ENCODE measurements at places on chromosomes 5 and 9.

GRCh38 chr5:103424026-103424425 lies 138.6 kb downstream of the NUDT12 start:
- no peak for DNase-seq
- H3K4me1 ChIP-seq: no peaks in the 10 kb centered on the region
- H3K4me3 ChIP-seq: no peak overlapping the region

DNA sequence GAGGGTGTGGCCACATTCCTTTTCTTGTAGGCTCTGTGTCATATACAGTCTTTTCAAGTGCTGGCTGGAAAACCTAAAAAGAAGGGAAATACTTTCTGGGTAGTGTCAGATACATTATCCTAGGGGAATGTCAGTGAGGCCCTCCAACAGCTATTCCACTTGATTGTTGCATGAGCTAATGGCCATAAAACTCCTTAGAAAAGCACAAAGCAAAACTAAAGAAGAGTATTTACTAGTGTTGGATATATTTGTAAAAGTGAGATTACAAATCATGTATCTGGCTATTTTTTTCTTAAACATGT lies 829 bp downstream of the ANXA1 start:
- no peaks in the 10 kb centered on the region for H3K27me3 ChIP-seq
- H3K4me3 ChIP-seq: peak overlapping the region; percentile 58

- no peak overlapping the region for H3K4me3 ChIP-seq
- DNase-seq: no peak
- H3K36me3 ChIP-seq: no peaks in the 10 kb centered on the region
- H3K27ac ChIP-seq: no peak overlapping the region
- peaks cover 17% of the 10 kb centered on the region for H3K4me1 ChIP-seq
- no peaks in the 10 kb centered on the region for H3K27me3 ChIP-seq
These were observed 56.5 kb upstream of the RAI14 start for GRCh38 chr5:34599471-34600117.

- no peaks in the 10 kb centered on the region for H3K36me3 ChIP-seq
- peak overlapping the region; percentile 38 for H3K27ac ChIP-seq
- no peaks in the 10 kb centered on the region for H3K27me3 ChIP-seq
- no peak for DNase-seq
These were observed 368.6 kb downstream of the PRELID2 start for GRCh38 chr5:145466533-145466932.

DNA sequence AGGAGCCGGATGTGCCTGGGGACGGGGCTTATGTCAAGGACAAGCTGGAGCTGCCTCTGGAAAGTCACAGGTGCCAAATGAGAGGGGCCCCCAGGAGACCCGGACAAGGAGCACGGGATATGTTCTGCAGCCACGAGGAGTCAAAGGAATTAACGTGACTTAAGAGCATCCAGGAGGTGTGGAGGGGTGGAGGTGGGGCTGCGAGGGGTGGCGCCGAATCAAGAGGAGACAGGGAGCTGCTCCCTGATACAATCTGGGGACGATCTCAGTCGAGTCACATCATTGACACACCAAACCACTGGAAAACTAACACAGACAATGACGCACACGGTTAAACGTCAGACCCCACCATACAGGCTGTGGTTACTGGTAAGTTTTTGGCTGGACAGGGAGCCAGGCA lies 10.4 kb downstream of the CCDC127 start:
- no peak for DNase-seq
- peaks cover 32% of the 10 kb centered on the region for H3K36me3 ChIP-seq
- no peaks in the 10 kb centered on the region for H3K4me1 ChIP-seq
- no peaks in the 10 kb centered on the region for H3K27me3 ChIP-seq

DNA sequence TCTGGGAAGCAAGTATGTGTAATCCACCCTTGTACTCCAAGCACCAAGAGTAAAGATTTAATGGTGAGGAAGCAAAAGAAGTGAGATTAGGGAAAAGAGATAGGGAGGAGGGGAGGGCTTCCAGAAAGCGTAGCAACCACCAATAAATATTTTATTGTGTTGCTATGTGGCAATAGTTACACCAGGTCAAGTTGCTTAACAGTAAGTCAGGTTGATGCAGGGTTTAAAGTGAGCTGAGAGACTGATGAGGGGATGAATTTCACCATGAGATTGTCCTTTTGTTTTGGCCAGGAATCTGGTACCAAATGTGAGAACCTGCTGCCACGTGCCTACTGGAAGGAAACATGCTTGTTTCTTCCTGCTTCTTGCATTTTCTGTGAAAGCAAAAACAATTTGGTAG lies 62.7 kb downstream of the PCSK5 start:
- H3K27me3 ChIP-seq: no peaks in the 10 kb centered on the region
- no peak overlapping the region for H3K4me3 ChIP-seq
- no peak for DNase-seq
- no peaks in the 10 kb centered on the region for H3K4me1 ChIP-seq

GRCh38 chr5:100311806-100312205 lies 223.4 kb upstream of the FAM174A start:
- no peaks in the 10 kb centered on the region for H3K4me1 ChIP-seq
- no peaks in the 10 kb centered on the region for H3K27me3 ChIP-seq
- no peak for DNase-seq
- H3K27ac ChIP-seq: no peak overlapping the region
- no peaks in the 10 kb centered on the region for H3K36me3 ChIP-seq

DNA sequence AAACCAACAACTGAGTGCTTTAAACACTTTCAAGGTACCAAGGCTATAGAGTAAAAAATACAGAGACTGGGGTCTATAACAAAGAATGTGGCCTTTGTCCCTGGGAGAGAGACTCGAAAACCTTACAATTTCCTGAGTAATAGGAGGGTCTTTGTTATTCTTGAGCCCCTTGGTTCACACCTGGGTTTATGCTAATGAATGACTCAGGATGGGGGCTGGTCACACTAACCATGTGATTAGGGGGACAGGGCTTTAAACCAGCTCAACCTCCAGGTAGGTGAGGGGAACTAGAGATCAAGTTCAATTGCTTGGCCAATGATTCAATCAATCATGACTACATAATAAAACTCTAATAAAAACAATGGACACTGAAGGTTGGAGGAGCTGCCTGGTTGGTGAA lies 50.2 kb downstream of the PLPP1 start:
- H3K27me3 ChIP-seq: no peaks in the 10 kb centered on the region
- peaks cover 9% of the 10 kb centered on the region for H3K36me3 ChIP-seq
- no peak overlapping the region for H3K4me3 ChIP-seq
- H3K27ac ChIP-seq: no peak overlapping the region
- peaks cover 7% of the 10 kb centered on the region for H3K4me1 ChIP-seq

- DNase-seq: no peak
- H3K4me3 ChIP-seq: no peak overlapping the region
- H3K36me3 ChIP-seq: no peaks in the 10 kb centered on the region
- H3K27ac ChIP-seq: no peak overlapping the region
These were observed 31.8 kb upstream of the POU4F3 start for GRCh38 chr5:146306838-146307237.

- H3K4me1 ChIP-seq: peaks cover 23% of the 10 kb centered on the region
- no peak overlapping the region for H3K4me3 ChIP-seq
- no peaks in the 10 kb centered on the region for H3K36me3 ChIP-seq
- H3K27me3 ChIP-seq: no peaks in the 10 kb centered on the region
These were observed 151.1 kb downstream of the ARL15 start for GRCh38 chr5:54159153-54159892.

DNA sequence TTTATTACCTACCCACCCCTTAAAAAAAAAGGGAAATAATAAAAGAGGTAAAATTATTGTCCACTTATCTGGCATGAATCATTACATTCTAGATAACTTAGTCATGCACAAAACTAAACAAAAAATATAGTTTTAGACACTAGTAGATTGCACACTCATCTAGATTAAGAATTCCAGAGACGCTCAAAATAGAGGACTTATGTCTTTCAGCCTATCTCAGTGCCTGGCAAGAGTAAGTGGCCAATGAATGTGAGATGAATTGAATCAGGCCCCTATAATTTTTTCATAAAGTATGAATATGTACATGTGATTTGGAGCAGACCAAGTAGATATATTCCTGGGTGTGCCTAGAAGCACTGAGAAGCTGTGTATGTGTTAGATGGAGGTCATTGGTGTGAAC lies 2.0 kb upstream of the RXFP3 start:
- no peaks in the 10 kb centered on the region for H3K27me3 ChIP-seq
- no peak overlapping the region for H3K27ac ChIP-seq
- H3K4me1 ChIP-seq: no peaks in the 10 kb centered on the region

DNA sequence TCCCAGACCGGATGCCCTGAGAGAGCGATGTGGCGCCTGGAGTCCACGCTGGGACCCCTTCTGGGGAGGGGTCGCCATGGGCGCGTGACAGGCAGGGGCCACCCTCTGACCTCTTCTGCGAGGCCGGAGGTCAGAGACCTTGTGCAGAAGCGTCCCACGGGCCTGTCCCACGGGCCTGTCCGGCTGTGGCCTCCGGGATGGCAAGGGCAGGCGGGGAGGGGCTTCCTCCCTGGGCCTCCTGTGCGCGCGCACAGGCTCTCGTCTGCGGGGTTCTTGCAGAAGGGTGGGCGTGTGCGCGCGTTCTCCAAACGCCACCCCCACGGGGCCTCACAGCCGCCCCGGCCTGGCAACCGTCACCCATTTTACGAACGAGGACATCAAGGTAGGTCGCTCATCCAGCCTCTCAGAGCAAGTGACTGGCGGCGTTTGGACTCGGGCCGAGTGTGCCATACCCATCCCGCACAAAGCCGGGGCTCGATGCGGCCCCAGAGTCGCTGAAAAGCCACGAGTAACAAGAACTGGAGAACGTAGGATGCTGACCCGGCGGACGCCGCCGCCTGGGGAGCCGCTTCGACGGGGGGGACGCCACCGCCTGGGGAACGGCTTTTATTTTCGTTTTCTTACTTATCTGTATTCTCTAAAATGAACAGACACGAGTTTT lies 897 bp downstream of the AHRR start:
- H3K36me3 ChIP-seq: peaks cover under 1% of the 10 kb centered on the region
- H3K4me1 ChIP-seq: peaks cover 24% of the 10 kb centered on the region
- DNase-seq: no peak
- H3K27ac ChIP-seq: no peak overlapping the region
- peak overlapping the region; percentile 40 for H3K4me3 ChIP-seq

GRCh38 chr5:96115147-96115807 lies 153.6 kb upstream of the ELL2 start:
- no peak overlapping the region for H3K4me3 ChIP-seq
- H3K4me1 ChIP-seq: peaks cover 20% of the 10 kb centered on the region
- no peaks in the 10 kb centered on the region for H3K27me3 ChIP-seq
- H3K36me3 ChIP-seq: no peaks in the 10 kb centered on the region

GRCh38 chr5:21199087-21199486 lies 1211.1 kb upstream of the CDH18 start:
- H3K4me1 ChIP-seq: peaks cover 18% of the 10 kb centered on the region
- no peak overlapping the region for H3K4me3 ChIP-seq
- H3K27me3 ChIP-seq: no peaks in the 10 kb centered on the region
- H3K27ac ChIP-seq: no peak overlapping the region

GRCh38 chr9:91718071-91718470 lies 232.0 kb downstream of the ROR2 start:
- H3K27me3 ChIP-seq: no peaks in the 10 kb centered on the region
- H3K4me3 ChIP-seq: no peak overlapping the region
- H3K27ac ChIP-seq: no peak overlapping the region
- H3K36me3 ChIP-seq: no peaks in the 10 kb centered on the region
- DNase-seq: no peak

- DNase-seq: no peak
- no peaks in the 10 kb centered on the region for H3K36me3 ChIP-seq
- no peaks in the 10 kb centered on the region for H3K27me3 ChIP-seq
- H3K4me3 ChIP-seq: no peak overlapping the region
These were observed 35.0 kb upstream of the RIC1 start for GRCh38 chr9:5593904-5594303.

- no peaks in the 10 kb centered on the region for H3K36me3 ChIP-seq
- H3K27ac ChIP-seq: no peak overlapping the region
- H3K4me3 ChIP-seq: no peak overlapping the region
These were observed 347.0 kb upstream of the ADAMTSL1 start for GRCh38 chr9:18126831-18127498.

GRCh38 chr9:98034593-98035546 lies 21.7 kb upstream of the NANS start:
- peaks cover 3% of the 10 kb centered on the region for H3K4me1 ChIP-seq
- H3K27ac ChIP-seq: peak overlapping the region; percentile 40
- peak; percentile 91 for DNase-seq
- no peaks in the 10 kb centered on the region for H3K36me3 ChIP-seq
- H3K27me3 ChIP-seq: peaks cover 8% of the 10 kb centered on the region

DNA sequence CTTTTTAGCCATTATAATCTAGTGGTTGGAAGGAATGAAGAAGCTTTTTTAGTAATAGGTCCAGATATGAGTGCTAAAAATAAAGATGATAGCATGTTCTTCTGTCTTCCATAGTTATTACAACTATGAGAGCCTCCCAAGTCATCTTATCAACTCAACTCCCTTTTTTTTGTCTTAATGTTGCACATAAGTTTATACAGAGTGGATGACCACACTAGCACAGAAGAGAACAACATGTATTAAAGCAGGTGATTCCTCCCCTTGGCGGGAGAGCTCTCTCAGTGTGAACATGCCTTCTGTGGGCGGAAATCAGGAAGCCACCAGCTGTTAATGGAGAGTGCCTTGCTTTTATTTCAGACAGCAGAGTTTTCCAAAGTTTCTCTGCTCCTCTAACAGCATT lies 40.1 kb upstream of the STX17 start:
- no peaks in the 10 kb centered on the region for H3K4me1 ChIP-seq
- no peak for DNase-seq
- H3K4me3 ChIP-seq: no peak overlapping the region
- no peak overlapping the region for H3K27ac ChIP-seq
- H3K27me3 ChIP-seq: no peaks in the 10 kb centered on the region
- H3K36me3 ChIP-seq: peaks cover 8% of the 10 kb centered on the region

- H3K4me3 ChIP-seq: no peak overlapping the region
- no peaks in the 10 kb centered on the region for H3K27me3 ChIP-seq
- DNase-seq: no peak
- H3K27ac ChIP-seq: no peak overlapping the region
These were observed 104.5 kb downstream of the MAT2B start for GRCh38 chr5:163609910-163610309.

DNA sequence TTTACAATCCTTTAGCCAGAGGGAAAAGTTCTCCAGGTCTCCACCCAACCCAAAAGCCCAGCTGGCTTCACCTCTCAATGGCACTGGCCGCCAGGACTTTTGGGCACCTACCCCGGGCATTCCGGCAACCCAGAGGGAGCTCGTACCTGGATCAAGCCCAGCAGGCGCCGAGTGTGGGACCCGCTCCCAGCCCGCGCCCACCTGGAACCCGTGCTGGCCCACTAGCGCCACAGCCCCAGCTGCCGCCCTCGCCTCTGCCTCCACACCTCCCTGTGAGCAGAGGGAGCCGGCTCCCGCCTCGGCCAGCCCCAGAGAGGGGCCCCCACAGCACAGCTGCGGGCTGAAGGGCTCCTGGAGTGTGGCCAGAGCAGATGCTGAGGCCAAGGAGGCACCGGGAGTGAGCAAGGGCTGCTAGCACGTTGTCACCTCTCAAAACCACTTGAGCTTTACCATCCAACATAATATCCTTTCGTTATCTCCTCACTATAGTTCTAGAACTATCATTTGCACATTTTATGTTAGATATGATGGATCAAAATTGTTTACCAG lies 69.7 kb downstream of the GCNT1 start:
- no peak for DNase-seq
- no peaks in the 10 kb centered on the region for H3K36me3 ChIP-seq
- H3K4me3 ChIP-seq: no peak overlapping the region
- H3K27me3 ChIP-seq: peaks cover 2% of the 10 kb centered on the region

GRCh38 chr5:145856285-145856818 lies 16.5 kb downstream of the GRXCR2 start:
- H3K27me3 ChIP-seq: no peaks in the 10 kb centered on the region
- peaks cover 3% of the 10 kb centered on the region for H3K4me1 ChIP-seq
- H3K4me3 ChIP-seq: peak overlapping the region; percentile 48
- no peaks in the 10 kb centered on the region for H3K36me3 ChIP-seq
- peak; percentile 65 for DNase-seq

- no peaks in the 10 kb centered on the region for H3K4me1 ChIP-seq
- H3K27me3 ChIP-seq: no peaks in the 10 kb centered on the region
- no peak for DNase-seq
- no peaks in the 10 kb centered on the region for H3K36me3 ChIP-seq
These were observed 28.7 kb downstream of the ISL1 start for GRCh38 chr5:51411921-51412325.
